ENCODE measurements at places on chromosomes 5 and 9. TPM values are rescaled to one million over a fixed set of nuclear protein-coding genes. Genes with fewer than 3 reads are reported as not detected.

Gene NUTM2F
- total RNA-seq, result not detected

Gene LRRC19
- total RNA-seq, result 2.9 TPM

Gene MYOZ3
- total RNA-seq, result 10.4 TPM

Gene IL5
- total RNA-seq, result 7.7 TPM

Gene TAF1L
- 4.3 TPM for total RNA-seq

Gene TAF11L10
- total RNA-seq, result 16.4 TPM

Gene CARD6
- 5.1 TPM for total RNA-seq

Gene EQTN
- not detected for total RNA-seq

Gene SHISAL2B
- total RNA-seq, result not detected

Gene CARD19
- 16.1 TPM for total RNA-seq

Gene SCGB3A2
- not detected for total RNA-seq

Gene MSANTD3
- 28.2 TPM for total RNA-seq

Gene WHRN
- total RNA-seq, result 3.1 TPM

Gene ARL14EPL
- 1.9 TPM for total RNA-seq

DNA sequence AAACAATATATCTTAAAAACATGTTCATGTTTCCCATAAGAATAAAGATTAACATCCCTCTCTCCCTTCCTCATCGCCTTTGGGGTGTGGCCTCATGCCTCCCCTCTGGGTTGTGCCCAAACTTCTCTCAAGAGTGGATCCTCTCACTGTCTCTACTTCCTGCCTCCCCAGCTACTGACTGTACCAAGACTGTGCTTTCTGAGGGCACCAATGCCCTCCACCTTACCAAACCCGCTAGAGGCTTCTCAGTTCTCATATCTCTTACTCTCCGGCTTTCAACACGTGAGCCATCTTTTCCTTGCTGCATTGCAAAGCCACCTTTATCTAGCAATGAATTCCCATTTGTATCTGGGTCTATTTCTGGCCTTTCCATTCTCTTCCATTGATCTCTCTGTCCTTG lies 34.4 kb upstream of the KCNIP1 start:
- DNase-seq, result no peak

GRCh38 chr9:88657893-88658292 lies 122.9 kb downstream of the NXNL2 start:
- peak; percentile 38 for DNase-seq

- DNase-seq, result no peak
Measured at GRCh38 chr5:25515525-25515924, 870.7 kb upstream of the CDH10 start.

- DNase-seq, result no peak
Measured at GRCh38 chr9:127794001-127794791, 8.4 kb downstream of the CDK9 start.

DNA sequence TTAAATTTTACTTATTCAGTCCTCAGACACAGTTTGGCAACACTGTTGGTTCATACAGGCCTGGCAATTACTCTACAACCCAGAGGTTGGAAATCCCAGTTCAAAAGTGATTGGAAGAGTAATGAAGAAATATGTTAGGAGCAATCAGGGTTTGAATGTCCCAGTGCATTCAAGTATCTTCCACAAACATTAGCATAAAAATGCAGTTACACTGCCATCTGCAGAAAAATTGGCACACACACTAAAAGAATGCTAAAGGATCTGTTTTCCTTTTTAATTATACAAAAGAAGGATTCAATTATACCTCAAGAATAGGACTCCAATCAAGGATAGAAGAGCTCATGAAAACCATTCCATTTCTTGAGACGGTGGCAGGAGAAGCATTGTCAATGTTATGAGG lies 130.2 kb downstream of the DNAH5 start:
- no peak for DNase-seq

DNA sequence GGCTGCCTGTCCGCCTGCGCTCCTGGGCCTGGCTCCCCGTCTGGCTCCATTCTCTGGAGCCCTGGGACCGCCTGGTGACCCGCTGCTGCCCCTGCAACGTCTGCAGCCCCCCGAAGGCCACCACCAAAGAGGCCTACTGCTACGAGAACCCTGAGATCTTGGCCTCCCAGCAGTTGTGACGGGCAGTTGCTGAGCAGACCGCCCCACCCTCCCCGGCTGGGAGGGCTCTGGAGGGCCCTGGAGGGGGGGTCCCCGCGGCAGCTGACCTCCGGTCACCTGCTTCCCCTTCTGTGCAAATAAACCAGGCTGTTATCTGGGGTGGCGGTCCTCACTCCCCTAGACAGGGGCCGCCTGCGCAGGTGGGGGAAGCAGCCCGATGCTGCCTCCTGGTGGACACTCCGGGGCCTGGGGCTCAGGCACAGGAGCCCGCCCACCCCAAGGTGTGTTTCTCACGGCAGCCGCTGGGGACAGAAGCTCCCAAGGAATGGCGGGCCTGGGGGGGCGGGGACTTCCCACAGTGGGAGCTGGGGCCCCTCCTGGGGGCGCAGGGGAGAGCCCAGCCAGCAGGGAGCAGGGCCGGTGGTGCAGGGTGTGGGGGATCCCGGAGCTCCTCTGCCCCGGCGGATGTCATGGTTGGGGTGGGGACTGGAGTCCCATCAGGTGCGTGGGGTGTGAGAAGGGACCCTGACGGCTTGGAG lies 4.7 kb upstream of the TUBB4B start:
- peak; percentile 81 for DNase-seq

- peak; percentile 7 for DNase-seq
Measured at GRCh38 chr9:112487799-112488340, 1.2 kb downstream of the KIAA1958 start.

- DNase-seq, result no peak
Measured at GRCh38 chr5:61687371-61687770, 355.3 kb downstream of the ZSWIM6 start.

DNA sequence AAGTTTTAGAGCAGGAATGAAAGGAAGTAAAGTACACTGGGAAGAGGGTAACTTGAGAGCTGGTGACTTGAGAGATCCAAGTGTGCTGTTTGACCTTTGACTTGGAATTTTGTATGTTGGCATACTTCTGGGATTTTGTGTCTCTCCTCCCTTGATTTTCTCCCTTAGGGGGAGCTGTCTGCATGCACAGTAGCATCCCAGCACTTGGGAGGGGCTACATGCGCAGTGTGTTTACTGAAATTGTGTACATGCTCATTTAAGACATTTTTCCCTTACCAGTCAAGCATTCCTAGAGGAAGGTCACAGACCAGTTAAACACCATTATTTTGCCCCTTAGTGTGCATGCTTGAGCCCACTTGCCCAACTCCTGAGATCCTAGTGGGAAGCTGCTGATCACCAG lies 120.1 kb downstream of the ZNF622 start:
- no peak for DNase-seq

DNA sequence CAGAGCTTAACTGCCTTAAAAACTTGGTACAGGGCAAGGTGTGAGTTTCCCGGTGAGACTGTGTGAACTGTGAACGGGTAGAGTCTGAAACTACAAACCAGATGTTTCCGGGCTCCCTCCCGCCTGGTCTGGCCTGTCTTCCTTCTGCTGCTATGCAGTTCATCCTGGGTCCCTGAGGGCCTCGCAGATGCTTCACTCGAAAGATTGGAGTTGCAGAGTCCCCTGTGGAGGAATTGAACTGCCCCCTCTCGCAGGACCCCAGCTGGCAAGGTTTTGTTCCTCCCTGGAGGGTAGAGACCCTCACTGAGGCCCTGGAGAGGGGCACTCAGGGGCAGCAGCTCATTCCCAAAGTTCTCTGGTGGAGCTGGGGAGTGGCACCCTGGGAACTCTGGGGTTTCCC lies 533 bp downstream of the DCANP1 start:
- DNase-seq, result no peak

DNA sequence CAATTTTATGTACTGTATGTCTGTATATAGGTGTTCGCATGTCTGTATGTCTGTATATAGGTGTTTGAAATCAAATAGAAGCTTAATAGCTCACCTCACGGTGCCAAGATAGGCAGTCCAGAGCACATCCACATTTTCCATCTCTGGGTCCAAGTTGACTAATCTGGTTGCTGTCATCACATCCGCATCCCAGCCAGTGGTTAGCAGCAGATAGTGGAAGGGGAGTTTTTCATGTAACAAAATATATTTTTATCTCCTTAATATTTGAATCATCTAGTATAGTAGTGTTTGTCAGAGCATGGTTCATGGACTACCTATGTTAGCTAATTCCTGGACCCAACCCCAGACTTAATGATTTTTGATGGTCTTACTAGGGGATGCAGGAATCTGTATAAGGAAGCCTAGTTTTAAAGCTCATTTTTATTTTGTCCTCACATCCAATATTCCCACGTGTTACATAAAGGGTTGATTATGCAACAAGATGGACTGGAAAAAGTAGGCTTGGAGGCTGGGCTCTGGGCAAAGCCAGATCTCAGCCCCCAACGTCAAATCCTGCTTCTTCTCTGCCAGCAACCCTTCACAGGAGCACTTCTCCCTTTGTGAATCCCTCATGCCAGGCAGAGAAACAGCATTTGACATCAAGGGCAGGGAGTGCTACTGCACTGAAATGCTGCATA lies 219.7 kb downstream of the ZSWIM6 start:
- DNase-seq, result no peak

GRCh38 chr9:116900543-116900942 lies 213.4 kb downstream of the TRIM32 start:
- no peak for DNase-seq

DNA sequence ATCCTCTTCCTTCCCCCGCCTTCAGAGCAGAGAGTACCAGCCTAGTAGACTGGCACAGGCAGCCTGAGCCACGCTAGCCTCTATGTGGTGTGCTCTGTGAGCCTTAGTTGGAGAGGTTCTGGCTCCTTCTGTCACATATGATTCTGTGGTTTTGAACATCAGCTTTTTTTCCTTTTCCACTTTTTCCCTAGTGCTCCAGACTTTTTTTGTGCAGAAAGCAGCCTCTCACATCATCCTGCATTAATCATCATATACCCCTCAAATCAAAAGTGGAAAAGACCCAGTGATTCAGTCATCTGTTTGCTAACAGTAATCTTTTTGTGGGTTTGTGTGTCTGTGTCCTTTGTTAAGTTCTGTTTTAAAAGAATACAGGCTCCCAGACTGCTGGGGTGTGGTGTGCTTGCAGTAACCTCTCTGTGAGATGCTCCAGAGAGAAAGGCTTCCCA lies 663.9 kb upstream of the RGMB start:
- DNase-seq, result peak; percentile 2

- DNase-seq, result no peak
Measured at GRCh38 chr5:172725785-172726184, 45.2 kb downstream of the DUSP1 start.

DNA sequence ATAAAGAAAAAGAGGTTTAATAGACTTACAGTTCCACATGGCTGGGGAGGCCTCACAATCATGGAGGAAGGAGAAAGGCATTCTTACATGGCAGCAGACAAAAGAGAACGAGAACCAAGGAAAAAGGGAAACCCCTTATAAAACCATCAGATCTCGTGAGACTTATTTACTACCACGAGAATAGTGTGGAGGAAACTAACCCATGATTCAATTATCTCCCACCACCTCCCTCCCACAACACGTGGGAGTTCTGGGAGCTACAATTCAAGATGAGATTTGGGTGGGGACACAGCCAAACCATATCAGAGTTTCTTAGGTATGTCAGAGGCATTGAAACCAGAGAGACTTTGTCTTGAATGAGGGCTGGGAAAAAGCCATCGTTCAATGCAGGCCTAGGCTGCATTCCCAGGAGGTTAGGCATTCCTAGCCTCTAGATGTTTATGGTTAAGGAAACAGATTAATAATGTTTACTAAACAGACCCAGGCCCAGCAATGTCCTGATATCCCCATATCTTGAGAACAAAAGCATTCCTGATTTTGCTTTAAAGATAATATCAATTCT lies 7.5 kb upstream of the PAIP1 start:
- DNase-seq, result no peak

- DNase-seq, result no peak
Measured at GRCh38 chr5:1961304-1961946, 78.7 kb upstream of the IRX4 start.

GRCh38 chr9:19875291-19875920 lies 86.6 kb upstream of the SLC24A2 start:
- DNase-seq, result no peak
